ENCODE measurements at places on chromosomes 4 and X. TPM values are rescaled to one million over a fixed set of nuclear protein-coding genes. Genes with fewer than 3 reads are reported as not detected.

ZNF630 gene
- 1.8 TPM for polyA plus RNA-seq

SULT1E1 gene
- 0.62 TPM for polyA plus RNA-seq

ERAS gene
- polyA plus RNA-seq, result not detected

BGN gene
- 22.7 TPM for polyA plus RNA-seq

PAGE1 gene
- not detected for polyA plus RNA-seq

PCDH18 gene
- 1.3 TPM for polyA plus RNA-seq

JADE1 gene
- polyA plus RNA-seq, result 16.3 TPM

UGT2B10 gene
- not detected for polyA plus RNA-seq

MAGEA6 gene
- polyA plus RNA-seq, result not detected

CXorf65 gene
- polyA plus RNA-seq, result not detected

PABPC1L2A gene
- not detected for polyA plus RNA-seq

GUCY1B1 gene
- polyA plus RNA-seq, result 7.8 TPM

LUZP4 gene
- polyA plus RNA-seq, result not detected

DCHS2 gene
- polyA plus RNA-seq, result 1.2 TPM

PAGE2 gene
- polyA plus RNA-seq, result not detected

PDZD11 gene
- 75.8 TPM for polyA plus RNA-seq

GLUD2 gene
- polyA plus RNA-seq, result 0.37 TPM

SMIM31 gene
- 1.6 TPM for polyA plus RNA-seq

SPANXN3 gene
- polyA plus RNA-seq, result not detected

CLIC2 gene
- polyA plus RNA-seq, result 3.7 TPM

GPC3 gene
- polyA plus RNA-seq, result 2.5 TPM

CISD2 gene
- 25.5 TPM for polyA plus RNA-seq

IL13RA2 gene
- polyA plus RNA-seq, result 0.61 TPM

ASB5 gene
- polyA plus RNA-seq, result 2.0 TPM

RPA4 gene
- polyA plus RNA-seq, result not detected

FDCSP gene
- polyA plus RNA-seq, result not detected

GNRHR gene
- not detected for polyA plus RNA-seq

CACNA1F gene
- polyA plus RNA-seq, result 0.18 TPM
